Testis (tissue), 5 donors: ENCODE measurements at places on chromosomes 4 and X. TPM values are rescaled to one million over a fixed set of nuclear protein-coding genes. Genes with fewer than 3 reads are reported as not detected.

Gene ARR3
- total RNA-seq, result not detected

Gene SORCS2
- total RNA-seq, result 2.9 TPM

Gene AR
- 34.3 TPM for total RNA-seq

Gene GLRB
- 4.4 TPM for total RNA-seq

Gene SORBS2
- total RNA-seq, result 20.2 TPM

Gene PHOX2B
- total RNA-seq, result not detected

Gene UGT2B15
- total RNA-seq, result not detected

Gene MTMR8
- 2.7 TPM for total RNA-seq

Gene TBC1D9
- 13.1 TPM for total RNA-seq

Gene SPANXA1
- 8.3 TPM for total RNA-seq

Gene HTRA3
- total RNA-seq, result 6.1 TPM

Gene TEX13C
- total RNA-seq, result 7.2 TPM

Gene UTP14A
- 4.5 TPM for total RNA-seq

Gene F8
- 25.0 TPM for total RNA-seq

Gene RADX
- 9.4 TPM for total RNA-seq

Gene ARMCX1
- total RNA-seq, result 12.6 TPM
